ENCODE measurements at places on chromosomes 6 and 20.

GRCh38 chr6:116761779-116762178, 3.7 kb downstream of the FAM162B start:
- no peak for DNase-seq

DNA sequence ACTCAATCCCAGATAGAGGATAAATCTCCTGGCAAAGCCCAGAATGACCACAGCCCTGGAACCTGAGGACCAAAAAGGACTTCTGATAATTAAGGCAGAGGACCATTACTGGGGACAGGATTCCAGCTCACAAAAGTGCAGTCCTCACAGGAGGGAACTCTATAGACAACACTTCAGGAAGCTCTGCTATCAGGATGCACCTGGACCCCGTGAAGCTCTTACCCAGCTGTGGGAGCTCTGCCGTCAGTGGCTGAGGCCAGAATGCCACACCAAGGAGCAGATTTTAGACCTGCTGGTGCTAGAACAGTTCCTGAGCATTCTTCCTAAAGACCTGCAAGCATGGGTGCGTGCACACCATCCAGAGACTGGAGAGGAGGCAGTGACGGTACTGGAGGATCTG, 992 bp downstream of the ZSCAN16 start:
- DNase-seq = no peak

GRCh38 chr6:30876039-30876730, 8.1 kb upstream of the DDR1 start:
- peak; percentile 64 for DNase-seq

DNA sequence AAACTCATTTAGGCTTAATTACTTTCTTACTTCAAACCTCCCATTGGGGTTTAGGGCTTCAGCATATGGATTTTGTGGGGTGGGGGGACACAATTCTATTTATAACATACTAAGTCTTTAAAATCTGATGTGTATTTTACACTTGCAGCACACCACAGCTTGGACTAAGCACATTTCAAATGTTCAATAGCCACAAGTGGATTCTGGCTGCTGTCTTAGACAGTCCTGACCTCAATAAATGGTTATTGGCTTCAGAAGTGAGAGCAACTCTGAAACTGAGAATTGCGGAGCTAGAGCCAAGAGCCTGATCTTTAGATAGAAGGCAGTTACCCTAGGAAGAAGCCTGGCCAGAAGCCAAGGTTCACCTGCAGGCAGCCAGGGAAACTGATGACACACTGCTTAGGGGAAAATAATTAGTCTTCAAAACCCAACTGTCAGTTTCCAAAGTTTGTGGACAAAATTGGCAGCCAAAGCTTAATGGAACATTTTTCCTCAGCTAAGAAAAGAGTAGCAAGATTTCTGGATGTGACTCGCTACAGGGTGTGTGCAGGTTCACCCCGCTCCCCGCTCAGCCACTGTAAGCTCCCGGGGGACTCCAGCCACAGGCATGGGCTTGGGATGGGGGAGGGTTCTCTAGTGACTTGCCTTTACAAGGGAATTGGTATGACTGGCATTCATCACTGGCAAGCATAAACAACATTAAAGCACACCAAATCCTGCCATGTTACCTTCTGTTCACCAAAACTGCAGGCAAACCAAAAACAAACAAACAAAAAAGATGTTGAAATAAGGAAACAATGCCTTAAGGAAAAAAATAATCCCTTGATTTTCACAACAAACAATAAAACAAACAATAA, 219.8 kb downstream of the TFAP2A start:
- DNase-seq = peak; percentile 46

- DNase-seq = no peak
Observed at GRCh38 chr6:91718198-91718597, 1131.3 kb upstream of the MAP3K7 start.

DNA sequence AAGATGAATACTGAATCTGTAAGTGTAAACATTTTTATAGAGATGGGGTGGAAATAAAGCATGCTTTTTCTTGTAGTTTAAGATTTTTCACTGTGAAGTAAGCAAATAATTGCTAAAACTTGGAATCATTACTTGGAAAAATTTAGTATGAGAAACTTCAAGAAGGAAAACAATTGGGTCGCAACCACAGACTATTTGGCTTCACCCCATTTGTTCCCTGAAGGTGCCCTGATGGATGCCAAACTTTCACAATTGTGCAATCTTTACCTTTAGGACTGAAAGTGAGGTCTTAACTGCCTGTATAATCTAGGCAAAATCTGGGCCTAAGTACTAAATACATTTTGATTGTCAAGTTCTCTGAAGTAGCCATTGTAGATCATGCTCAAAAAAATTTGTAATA, 330.1 kb downstream of the HDGFL1 start:
- DNase-seq = no peak

DNA sequence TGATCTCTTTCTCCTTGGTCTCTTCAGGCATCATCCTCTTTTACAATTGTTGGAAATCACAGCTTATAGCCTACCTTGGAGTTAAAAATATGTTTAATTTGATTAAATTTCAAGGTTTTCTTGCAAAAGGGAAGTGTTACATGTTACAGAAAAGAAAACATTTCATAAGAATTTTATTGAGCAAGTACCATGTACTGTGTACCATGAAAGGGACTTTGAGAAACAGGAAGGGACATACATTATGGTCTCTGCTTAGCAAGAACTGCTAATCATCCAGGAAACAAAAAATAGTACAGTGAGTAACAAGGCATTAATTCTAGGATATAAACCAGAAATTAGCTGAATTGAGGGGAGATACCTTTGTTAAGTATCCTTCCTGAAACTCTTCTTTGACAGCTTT, 145.3 kb upstream of the SPACA1 start:
- DNase-seq = no peak

DNA sequence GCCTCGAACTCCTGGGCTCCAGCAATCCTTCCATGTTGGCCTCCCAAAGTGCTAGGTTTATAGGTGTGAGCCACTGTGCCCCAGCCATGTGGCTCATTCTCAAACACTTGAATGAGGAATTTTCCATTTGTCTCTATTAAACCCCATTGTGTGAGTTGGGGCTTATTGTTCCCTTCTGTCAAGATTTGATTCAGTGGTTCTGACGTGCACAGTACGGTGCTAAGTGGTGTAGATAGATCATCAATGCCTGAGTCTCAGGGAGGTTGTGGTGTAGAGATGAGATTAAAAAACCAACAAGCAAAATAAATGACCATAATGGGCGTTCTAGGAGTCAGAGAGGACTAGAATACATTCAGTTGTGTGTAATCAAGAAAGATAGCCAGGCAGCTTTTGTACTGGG, 335.6 kb downstream of the PRL start:
- no peak for DNase-seq

- no peak for DNase-seq
Observed at GRCh38 chr20:15756002-15756753, 817.1 kb downstream of the KIF16B start.

- DNase-seq = no peak
Observed at GRCh38 chr6:20606831-20607230, 72.6 kb downstream of the CDKAL1 start.

DNA sequence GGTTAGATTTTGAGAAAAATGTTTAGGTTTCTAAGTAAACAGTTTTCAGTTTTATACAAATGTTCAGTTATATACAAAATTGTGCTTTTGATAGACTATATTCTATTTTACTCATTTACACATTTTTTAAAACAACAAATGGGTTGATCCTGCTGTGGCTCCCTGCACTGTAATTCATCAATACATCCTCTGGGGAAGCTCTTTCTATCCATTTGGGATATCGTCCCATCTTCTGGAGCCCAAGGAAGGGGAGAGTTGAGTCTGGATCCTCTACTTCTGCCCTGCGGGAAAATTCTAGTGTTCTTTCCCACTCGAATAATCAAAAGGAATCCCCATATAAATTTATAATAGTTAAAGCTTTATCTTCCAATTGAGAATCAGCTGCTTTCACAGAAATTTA, 75.0 kb downstream of the SYCP2L start:
- no peak for DNase-seq

GRCh38 chr6:166958926-166959861, 2.8 kb upstream of the RNASET2 start:
- DNase-seq = no peak

DNA sequence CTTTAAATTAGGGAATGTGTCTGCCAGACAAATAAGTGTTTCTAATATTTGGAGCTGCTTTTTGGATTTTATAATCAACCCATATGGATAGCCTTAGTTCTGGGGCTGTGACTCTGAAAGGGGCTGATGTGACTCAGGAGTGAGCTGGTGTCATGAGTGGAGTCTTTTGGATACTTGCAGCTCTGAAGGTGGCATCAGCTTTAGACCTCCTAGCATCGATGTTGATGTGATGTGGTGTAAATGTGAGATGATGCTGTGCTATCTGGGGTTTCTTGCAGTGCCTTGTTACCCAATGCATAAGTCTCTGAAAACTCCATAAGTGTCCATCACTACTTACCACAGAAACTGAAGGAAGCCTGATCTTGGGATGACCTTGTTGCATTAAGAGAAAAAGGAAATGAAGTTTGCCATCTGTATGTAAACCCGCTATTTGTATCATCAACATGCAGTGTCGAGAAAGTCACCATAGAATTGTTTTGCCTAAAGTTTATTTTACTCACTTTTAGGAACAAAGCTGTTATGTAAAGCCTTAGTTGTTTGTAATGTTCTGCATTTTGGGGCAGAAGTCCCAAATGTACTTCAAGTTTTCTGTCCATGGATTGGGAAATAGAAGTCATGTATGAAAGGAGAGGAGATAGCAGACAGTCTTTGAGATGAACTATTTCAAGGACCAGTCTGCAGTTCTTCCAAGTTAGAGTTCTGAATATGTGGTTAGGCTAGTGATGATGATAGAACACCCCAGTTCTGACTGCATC, 8.0 kb downstream of the FOXO3 start:
- DNase-seq = no peak

DNA sequence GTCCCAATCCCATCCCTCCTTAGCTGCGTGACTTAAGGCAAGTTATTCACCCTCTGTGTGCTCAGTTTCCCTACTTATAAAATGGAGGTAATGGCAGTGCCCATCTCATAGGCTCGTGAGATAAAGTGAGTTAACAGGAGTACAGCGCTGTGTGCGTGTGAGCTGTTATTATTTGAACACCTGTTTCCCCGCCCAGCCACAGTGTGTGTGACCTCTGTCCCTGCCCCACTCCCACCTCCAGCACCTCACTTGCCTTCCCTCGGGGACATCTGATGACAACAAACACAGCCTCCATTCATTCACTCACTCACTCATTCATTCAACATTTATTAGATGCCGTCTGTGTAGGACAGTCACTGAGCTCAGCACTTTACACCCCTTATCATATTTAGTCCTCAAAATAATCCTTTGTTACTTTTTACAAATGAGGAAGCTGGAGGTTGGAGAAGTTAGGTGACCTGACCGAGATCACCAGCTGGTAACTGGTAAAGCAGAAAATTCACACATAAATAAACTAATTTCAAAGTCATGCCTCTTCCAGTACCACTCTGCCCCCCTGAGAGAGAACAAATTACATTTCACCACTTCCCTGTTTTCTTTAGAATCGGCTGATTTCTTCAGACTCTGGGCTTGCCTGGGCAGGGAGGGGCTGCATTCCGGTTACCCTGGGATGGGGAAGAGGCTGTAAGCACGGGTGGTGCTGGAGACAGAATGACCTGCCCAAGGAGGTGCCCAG, 58.6 kb downstream of the CPNE5 start:
- no peak for DNase-seq

DNA sequence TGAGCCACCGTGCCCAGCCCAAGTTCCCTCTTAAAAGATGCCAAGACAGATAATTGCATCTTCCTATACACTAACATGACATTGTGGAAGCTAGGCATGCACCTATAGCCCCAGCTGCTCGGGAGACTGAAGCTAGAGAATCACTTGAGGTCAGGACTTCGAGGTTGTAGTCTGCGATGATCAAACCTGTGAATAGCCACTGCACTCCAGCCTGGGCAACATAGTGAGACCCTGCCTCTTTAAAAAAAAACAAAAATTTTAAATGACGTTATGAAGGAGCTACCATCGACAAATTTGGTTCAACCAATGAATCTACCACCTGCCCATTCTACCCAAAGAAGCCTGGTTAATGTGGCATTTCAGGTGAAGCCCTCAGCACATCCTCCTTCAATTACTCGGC, 80.7 kb downstream of the TBC1D7 start:
- DNase-seq = no peak

DNA sequence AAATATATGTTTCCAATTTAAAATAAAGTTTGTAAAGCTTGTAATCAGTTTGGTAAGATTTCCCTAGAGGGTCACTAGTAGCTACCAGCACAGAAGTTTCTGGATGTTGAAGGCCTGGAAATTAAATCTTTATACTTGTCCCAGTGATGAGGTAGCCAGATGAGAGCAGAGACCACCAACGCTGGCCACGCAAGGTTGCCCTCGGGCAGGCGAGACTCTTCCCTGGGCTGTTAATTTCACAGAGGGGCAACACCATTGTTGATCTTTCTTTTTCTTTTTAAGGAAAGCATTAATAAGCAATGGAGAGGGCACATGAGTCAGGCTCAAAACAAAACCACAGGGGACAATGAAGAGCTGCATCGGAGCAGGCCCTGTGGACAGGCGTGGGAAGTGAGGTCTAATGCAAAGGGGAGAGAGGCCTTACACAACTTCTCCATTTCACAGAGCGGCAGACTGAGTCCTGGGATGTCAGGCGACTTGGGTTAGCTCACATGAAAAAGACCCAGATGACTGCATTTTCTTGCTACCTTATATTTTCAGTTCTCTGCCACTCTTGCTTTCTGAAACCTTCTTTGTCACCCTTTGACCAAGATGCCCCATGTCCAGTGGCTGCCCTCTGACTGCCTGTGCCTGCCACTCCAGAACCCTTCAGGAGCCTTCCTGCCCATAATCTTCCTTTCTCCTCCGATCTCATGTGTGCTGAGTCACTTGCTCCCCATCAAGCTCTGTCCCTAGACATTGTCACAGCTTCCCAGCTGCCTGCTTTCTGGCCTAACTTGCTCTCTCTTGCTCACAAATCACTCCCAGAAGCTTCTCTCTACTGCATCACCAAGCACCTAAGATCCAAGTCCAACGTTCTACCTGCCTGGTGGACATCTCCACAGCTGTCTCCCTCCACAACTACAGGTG, 107.7 kb upstream of the CDYL start:
- no peak for DNase-seq

DNA sequence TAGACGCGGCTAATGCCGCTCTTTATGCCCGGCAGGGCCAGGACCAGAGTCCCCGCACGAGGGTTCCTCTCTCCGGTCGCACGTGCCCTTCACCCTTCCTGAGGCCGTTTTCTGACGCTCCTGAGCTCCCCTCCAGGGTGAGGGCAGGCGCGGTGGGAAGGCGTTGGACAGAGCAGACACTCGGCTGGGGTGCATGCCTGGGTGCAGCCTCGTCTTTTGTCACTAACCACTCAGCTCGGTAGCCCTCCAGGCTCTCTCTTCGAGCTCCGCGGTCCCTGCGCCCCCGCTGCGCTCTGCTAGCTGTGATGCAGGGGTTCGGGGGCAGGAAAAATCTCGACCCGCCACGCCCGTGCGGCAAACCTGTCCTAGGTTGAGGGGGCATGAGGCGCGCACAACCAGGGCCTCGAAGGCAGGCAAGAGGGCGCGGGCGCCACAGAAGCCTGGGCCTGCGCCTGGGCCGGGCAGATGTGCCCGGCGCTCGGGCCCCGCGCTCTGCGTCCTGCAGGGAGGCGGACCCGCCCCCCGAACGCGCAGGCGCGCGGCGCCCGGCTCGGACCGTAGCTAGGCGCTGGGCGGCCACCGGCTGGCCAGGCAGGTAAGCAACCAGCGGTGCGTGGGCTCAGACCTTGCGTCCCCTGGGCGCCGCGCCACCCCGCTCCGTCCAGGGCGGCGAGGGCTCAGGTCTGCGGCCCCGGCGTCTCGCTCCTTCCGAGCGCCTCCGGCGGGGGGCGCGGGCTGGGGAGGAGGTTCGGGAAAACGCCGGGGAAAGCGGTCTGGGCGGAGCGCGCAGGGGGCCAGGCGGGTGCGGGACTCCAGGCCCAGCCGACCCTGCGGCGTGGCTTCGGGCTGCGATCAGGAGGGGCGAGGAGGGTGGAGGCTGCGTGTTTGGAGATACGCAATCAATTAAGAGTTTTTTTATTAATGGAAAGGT, at the start of gene L3MBTL1:
Gene L3MBTL1, plus strand, starts transcription at position 548 of the 931 bp plus-strand sequence. CDS start 5,807 bp downstream, outside the sequence.
- DNase-seq = peak; percentile 70

All from urothelium cell line (cell line).